Stimulated activated CD4-positive, alpha-beta T cell treated with anti-CD3 and anti-CD28 coated beads, Interleukin-2, amount 100 ng/mL, for 24 hours (primary cell): ENCODE measurements at places on chromosomes 2 and 18.

DNA sequence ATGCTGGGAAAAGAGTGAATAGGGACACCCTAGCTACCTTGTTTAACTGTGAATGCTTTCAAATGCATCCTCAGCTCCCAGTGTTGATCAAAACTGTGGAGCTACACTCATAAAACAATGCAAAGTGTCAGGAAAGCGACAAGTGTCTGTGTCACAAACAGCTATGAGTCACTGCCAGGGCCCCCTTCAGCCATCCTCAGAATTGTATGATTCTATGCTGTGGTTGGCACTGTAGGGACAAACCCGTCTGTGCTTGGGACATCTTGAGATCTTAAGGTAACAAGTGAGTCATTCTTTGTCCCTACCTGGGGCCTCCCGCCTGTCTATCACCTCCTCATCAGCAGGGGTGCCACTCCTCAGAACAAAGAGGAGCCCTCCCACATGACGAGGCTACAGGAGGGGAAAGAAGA lies 42.4 kb downstream of the KLF7 start:
- DNase-seq = peak; percentile 64

DNA sequence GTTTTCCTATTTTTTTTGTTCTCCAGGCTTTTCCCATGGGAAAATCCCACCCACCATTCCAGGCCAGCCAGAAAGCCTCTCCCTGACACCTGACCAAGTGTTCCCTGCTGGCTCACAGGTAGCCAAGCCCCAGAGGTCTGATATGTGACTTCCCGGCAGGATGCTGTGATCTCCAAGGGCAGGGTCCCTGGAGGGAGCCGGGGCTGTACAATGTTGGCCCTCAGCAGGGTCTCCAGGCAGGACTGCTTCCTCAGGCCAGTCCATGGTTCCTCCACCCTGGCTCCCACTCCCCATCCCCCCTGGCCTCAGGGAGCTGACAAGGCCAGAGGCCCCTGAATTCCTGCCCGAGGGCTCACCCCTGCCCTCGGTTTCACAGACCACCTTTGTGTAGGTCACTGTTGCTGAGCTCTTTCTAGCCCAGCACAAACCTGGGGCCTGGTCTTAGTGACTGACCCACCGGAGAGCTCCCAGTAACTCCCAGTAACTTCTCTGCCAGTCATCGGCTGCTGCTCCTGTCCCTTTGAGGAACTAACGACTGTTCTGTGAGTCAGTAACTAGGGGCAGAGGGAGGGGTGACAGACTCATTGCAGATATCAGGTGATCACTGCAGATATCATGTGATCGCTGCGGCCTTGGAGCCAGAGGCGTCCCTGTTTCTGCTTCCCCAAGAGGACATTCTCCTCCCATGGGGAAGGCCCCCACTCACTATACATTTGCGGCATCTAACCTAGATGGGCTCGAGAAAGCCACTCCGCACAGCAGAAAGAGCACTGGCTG lies 38.7 kb downstream of the SDC1 start:
- DNase-seq = no peak

- no peak for DNase-seq
Observed at GRCh38 chr2:145740302-145740701, 1220.4 kb upstream of the ZEB2 start.

- no peak for DNase-seq
Observed at GRCh38 chr2:235666213-235666781, 172.5 kb downstream of the AGAP1 start.

GRCh38 chr2:240437551-240437860 lies 2.0 kb downstream of the GPC1 start:
- no peak for DNase-seq

DNA sequence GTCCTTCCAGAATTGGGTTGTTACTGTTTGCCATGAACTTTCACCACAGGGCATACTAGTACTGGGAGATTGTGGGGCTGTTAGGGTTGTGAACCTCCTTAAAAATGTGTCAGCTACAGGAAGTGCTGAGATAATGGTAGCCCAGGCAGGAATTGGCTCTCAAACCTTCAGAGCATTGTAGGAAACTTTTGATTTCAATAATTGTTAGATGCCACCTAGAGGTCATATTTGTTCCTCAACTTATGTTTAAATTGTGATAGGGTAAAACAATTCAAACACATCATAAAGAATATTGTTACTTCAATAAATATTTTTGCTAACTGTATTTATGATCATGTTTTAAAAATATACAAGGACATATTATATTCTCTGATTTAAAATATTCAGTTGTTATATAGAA lies 594.6 kb downstream of the ADCYAP1 start:
- DNase-seq = no peak

GRCh38 chr2:189657867-189658266 lies 3.4 kb upstream of the ASNSD1 start:
- peak; percentile 42 for DNase-seq

GRCh38 chr18:43396266-43396665 lies 119.0 kb upstream of the SYT4 start:
- DNase-seq = no peak

DNA sequence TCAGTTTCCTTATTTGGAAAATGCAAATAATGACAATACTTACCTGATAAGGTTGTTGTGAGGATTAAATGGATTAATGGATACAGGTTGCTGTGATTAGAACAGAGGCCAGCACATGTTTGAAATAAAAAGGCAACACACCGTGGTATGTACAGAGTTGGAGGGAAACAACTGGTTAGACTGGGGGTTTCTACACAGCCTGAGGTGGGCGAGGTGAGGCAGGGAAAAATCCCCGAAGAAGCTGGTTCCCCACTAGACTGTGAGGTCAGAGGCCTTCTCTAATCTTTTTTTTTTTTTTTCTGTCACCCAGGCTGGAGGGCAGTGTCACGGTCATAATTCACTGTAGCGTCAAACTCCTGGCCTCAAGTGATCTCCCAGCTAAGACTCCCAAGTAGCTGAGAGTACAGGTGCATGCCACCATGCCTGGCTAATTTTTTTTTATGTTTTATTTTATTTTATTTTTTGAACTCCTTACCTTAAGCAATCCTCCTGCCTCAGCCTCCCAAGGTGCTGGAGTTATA lies 1.2 kb upstream of the E2F6 start:
- DNase-seq = no peak

DNA sequence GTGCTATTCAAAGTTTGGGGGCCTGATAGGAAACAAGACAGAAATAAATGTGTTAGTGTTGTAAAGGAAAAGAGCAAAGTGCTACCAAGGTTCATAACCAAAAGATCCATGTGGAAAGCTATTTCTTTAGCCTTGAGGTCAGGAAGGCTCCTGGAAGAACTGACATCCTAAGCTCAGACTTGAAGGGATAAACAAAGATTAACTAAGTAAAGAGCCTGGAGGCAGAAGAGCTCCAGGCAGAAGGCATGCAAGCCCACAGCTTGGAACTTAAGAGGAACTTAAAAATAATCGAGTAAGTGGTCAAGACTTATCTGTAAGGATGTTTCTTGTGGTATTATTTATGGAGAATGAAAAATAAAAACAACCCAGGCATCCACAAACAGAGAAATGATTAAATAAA lies 245.0 kb upstream of the MGAT5 start:
- DNase-seq = no peak

- DNase-seq = no peak
Observed at GRCh38 chr2:222242532-222242931, 56.3 kb downstream of the PAX3 start.

DNA sequence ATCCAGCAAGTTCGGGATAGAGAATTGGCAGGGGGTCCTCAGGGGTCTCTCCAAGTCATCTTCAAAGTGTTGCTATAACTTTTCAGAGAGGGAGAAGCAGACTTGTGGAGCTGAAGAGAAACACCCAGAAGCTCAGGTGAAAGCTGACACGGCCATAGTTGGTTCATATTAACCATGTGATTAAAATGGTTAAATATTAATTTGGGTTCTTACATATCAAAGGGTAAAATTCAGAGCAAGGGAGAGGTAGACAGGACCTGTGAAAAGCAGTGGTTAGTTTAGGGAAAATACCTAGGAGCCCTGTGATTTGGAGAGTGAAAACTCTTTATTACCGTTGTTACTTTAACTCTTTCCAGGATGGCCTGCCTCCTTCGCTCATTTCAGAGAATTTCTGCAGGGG lies at the start of gene UGT1A6:
Gene UGT1A6 (plus strand): TSS at position 243 of the 400 bp plus-strand sequence. CDS start 115 bp downstream, at position 358.
- no peak for DNase-seq

- no peak for DNase-seq
Observed at GRCh38 chr2:104638190-104638858, 215.6 kb upstream of the POU3F3 start.

DNA sequence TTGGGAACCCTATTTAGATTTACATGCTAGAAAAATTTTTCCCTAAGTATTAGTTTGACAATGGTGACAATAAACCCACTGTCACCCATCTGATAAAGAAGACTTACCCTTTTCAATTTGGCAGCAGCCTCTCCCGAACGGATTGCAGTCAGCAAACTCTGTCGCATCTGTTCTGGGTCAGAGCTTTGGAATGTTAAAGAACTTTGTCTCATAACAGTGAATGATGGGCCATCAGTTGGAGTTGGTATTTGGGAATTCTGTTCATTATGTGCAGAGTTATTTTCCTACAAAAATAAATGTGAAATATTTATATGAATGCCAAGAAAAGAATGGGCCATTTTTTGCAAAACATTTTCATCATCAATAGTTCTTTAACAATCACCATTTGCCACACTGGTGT lies 70.8 kb upstream of the GRB14 start:
- DNase-seq = no peak

- DNase-seq = no peak
Observed at GRCh38 chr2:237310515-237311114, 103.3 kb downstream of the COL6A3 start.

GRCh38 chr2:66539452-66539851 lies 104.5 kb downstream of the MEIS1 start:
- no peak for DNase-seq

DNA sequence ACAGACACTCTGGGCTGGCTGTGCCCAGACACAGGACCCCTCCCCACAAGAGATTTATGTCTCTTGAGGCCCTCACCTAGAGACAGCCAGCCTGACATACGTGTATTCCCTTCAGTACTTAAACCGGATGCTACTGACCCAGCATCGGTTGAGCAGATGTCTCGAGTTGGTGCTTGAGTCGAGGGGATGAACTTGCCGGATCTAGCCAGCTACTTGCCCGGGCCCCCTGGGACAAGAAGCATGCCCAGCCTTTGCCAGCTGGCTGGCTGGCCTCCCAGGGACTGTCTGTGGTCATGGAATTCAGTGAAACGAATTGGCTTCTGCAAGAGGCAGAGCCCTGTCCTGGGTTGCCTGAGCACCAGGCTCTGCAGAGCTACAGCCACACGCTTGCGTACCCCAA lies 36.0 kb downstream of the DNMT3A start:
- no peak for DNase-seq

DNA sequence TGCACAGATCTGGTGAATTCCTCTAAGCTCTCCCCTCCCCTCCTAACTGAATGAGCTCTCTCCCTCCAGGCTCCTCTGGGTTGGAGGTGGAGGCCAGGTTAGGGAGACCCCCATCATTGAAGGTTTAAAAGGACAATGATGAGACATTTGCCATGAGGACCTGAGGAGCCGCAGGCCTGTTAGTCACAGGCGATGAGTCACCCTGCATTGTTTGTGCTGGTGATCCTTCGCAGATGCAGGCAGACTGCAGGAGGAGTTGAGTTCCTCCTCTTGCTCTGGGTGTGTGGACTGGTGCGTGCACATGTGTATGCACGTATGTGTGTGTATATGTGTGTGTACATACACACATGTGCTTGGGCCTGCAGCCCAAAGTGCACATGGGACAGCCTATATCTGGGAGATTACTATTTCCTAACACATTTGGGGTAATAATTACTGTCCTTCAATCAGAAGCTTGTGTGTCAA lies 42.0 kb downstream of the MCFD2 start:
- peak; percentile 25 for DNase-seq

GRCh38 chr2:127671557-127672302 lies 3.6 kb downstream of the LIMS2 start:
- no peak for DNase-seq

DNA sequence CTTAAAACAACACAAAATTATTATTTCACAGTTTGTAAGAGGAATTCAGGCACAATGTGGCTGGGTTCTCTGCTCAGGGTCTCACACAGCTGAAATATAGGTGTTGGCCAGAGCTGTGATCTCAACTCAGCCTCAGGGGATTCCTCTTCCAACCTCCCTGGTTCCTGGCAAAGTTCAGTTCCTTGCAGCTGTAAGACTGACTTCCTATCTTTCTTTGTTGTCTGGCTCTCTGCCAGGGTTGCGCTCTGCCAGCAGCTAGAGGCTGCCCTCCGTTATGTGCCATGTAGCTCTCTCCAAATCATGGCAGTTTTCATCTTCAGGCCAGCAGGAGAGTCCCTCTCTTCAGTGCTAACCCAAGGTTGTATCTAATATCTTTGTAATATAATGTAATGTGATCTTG lies 272.5 kb upstream of the KCNJ3 start:
- no peak for DNase-seq

- no peak for DNase-seq
Observed at GRCh38 chr2:215637651-215638050, 201.8 kb upstream of the FN1 start.

DNA sequence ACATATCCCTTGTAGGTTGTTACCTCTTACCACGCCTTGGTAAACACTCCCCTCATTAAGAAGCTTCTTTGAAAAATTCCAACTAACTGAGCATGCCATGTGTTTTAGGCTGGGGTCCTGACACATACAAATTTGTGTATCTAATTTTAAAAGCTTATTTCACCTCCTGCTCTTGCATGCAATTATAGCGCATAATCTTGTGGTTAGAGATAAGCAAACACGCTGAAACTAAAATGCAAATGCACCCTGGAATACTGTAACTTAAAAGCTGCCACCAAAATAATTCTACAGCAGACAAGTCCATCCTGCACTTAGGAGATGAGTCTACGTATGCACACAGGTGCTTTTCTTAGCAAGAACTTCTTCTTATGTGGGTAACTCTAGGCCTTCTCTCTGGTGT lies 990.2 kb downstream of the TSN start:
- DNase-seq = no peak

DNA sequence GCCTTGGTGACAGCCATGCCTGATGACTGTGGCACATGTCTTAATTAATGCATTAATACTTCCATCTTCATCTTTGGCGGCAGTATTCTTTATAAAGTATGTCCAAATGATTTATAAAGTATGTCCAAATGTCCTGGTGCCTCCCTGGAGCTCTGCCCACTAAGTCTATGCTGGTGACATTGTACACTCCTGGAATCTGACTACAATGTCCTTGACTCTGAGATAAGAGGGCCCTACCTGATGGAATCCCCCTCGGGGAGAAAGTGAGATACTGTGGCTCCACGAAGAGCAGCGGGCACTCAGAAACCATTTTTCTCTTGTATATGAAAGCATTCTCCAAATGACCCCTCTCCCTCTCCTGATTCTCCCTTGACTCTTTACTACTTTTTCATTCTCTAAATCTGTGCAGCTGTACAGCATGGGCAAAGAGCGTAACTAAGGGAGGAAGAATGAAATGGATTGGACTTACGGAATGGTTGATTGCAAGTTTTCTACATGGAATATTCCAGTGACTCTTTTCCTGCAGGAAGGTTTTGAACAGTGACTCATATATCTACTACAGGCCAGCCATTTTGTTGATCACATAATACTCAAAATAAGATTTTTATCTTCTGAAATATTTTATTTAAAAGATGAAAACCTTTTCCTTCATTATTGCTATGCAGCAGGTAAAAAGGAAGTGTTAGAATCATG lies 17.3 kb downstream of the RAB12 start:
- no peak for DNase-seq

- no peak for DNase-seq
Observed at GRCh38 chr2:200032895-200033294, 77.5 kb downstream of the MAIP1 start.

- no peak for DNase-seq
Observed at GRCh38 chr18:35164133-35164532, 76.7 kb upstream of the ZNF397 start.

GRCh38 chr2:64989982-64990614 lies 899 bp downstream of the SLC1A4 start:
- no peak for DNase-seq
